ENCODE measurements at places on chromosomes 2 and 18. TPM values are rescaled to one million over a fixed set of nuclear protein-coding genes. Genes with fewer than 3 reads are reported as not detected.

RPRD1A gene
- total RNA-seq: 22.2 TPM

VIT gene
- total RNA-seq: not detected

LDLRAD4 gene
- total RNA-seq: 2.3 TPM

MYO5B gene
- total RNA-seq: 9.4 TPM

VAMP5 gene
- not detected for total RNA-seq

GYPC gene
- total RNA-seq: not detected

SPATA3 gene
- not detected for total RNA-seq

KYNU gene
- 285 TPM for total RNA-seq

SPHKAP gene
- total RNA-seq: not detected

SNRNP27 gene
- total RNA-seq: 49.2 TPM

SOX11 gene
- not detected for total RNA-seq

CDK5R2 gene
- total RNA-seq: 3.9 TPM

PLGLB1 gene
- 0.48 TPM for total RNA-seq

PTPRN gene
- 1.1 TPM for total RNA-seq

LIPG gene
- total RNA-seq: 0.21 TPM

ALPG gene
- total RNA-seq: 0.33 TPM
